Activated CD4-positive, alpha-beta T cell treated with anti-CD3 and anti-CD28 coated beads, Interleukin-2, amount 50 U/mL, for 48 hours (primary cell): ENCODE measurements at places on chromosomes 3 and 15.

DNA sequence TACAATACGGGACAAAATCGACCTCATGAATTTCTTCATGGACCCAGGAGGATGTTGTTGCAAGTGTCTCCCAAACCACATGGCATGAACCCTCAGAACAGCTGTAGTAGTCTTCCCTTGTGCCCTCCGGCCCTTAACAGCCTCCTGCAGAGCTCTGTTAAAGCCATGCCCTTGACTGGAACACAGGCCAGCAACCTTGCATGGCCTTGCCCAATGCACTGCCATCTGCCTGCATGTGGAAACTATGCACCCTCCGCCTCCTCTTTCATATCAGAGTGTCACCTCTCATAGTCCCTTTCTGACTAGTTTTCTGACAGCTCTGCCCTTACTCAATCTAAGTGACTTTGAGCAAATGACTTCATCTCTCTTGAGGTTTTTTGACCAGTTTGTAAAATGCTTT, 39.4 kb upstream of the TRIM71 start:
- DNase-seq, result peak; percentile 18

DNA sequence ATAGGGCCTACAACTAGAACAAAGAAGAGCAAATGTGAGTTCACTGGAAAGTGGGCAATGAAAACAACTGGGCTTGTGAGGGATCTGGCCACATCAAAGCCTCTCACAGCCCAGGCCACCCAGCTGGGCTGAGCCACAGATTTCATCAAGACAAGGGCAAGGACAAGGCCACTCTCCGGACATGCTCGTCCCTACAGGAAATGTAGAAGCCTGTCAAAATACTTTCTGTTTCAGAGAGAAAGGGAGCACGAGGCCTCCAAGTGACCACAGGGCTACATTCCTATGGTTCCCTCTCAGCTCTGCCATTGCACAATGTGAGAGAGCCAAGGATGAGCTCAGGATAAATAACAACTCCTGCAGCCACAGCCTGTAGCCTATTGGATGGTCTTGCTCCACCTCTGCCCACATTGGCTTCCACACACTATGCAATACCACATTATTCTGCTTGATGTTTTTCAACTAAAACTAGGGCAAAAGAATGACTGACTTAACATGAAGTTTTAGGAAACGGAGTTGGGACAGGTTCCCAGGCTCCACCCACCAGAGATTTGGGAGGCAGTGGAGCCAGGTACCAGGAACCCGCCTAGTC, 12.1 kb downstream of the TBC1D2B start:
- no peak for DNase-seq

DNA sequence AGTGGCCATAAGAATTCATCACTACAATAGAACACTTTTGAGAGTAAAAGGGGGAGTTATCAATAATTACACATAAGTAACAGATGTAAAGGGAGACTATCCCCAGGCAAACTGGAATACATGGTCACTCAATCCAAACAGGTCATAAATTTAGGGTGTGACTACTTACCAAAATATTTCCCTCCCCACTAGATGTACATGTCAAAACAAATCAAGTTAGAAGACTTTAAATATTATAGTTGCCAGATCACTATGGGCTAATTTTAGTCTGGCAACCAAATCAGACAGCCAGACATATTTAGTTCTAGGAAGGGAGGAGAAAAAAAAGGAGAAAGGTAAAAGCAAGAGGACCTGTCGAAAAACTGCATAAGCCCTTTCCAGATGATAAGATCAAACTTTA, 23.1 kb downstream of the SLC24A5 start:
- DNase-seq, result no peak

GRCh38 chr15:81886591-81886990, 159.2 kb downstream of the MEX3B start:
- no peak for DNase-seq

DNA sequence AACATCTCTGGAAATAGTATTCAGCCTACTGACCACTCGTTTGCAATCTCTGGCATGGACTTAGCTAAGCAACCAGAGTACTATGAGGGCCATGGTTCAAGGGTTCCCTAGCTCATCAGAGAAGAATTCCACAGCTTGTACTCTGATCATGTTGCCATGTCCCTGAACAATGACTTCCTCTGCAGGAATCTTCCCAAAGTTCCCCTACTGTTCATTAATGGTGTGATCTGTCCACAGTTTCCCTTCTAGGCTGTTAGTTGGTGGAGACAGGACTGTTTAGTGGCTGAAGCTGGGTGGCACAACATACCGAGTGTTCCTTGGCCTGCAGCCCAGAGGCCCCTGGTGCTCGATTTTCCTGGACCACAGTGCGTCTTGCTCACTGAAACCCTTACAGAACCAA, 44.4 kb upstream of the GALNT15 start:
- no peak for DNase-seq

- no peak for DNase-seq
Observed at GRCh38 chr3:74756674-74757073, 142.2 kb upstream of the CNTN3 start.

GRCh38 chr15:93033434-93034045, 55.5 kb downstream of the RGMA start:
- no peak for DNase-seq

GRCh38 chr3:194075802-194076460, 60.0 kb upstream of the HES1 start:
- DNase-seq, result no peak

- no peak for DNase-seq
Observed at GRCh38 chr15:91698241-91698640, 155.3 kb upstream of the SLCO3A1 start.

- DNase-seq, result no peak
Observed at GRCh38 chr3:98500019-98500418, 2.5 kb downstream of the OR5K2 start.

- no peak for DNase-seq
Observed at GRCh38 chr15:60699845-60700244, 220.9 kb upstream of the ICE2 start.

- no peak for DNase-seq
Observed at GRCh38 chr3:32045091-32045915, 61.1 kb upstream of the GPD1L start.
